ENCODE measurements at places on chromosomes 11 and 22.

- H3K27me3 ChIP-seq = no peaks in the 10 kb centered on the region
- DNase-seq = no peak
- no peak overlapping the region for H3K4me3 ChIP-seq
- H3K4me1 ChIP-seq = no peaks in the 10 kb centered on the region
- H3K27ac ChIP-seq = no peak overlapping the region
Observed at GRCh38 chr22:33459137-33459536, 401.0 kb upstream of the SYN3 start.

DNA sequence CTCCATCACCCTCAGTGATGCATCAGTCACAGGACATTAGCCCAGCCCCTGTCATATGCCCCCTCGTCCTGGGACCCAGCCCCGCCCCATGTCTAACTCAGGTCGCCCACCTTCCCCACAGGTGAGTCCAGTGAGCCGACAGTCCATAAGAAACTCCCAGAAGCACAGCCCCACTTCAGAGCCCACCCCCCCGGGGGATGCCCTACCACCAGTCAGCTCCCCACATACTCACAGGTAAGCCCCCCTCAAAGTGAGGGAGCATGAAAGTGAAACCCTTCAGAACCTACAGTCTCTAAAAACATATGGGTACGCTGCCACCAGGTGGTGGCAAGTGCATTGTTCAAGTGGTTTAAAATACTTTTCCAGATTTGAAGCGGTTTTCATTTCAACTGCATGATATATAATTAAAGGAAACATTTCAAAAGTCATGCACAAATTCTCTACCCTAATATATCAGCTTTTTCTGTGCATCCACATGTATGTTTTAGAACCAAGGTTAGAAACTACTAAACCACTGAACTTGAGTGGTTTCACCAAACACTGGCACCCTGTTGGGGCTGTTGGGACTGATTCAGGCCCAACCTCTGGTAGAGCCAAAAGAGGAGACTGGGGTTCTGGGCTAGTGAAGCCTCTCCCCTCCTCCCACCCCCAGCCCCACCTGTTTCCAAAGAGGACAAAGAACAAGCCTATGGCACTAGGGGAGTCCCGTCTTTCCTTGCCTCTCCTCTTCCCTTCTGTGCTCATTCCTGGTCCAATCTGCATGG, 17.3 kb downstream of the EPS8L2 start:
- H3K27me3 ChIP-seq = no peaks in the 10 kb centered on the region
- H3K27ac ChIP-seq = no peak overlapping the region
- H3K4me3 ChIP-seq = no peak overlapping the region
- peaks cover 2% of the 10 kb centered on the region for H3K4me1 ChIP-seq
- H3K36me3 ChIP-seq = peaks cover 65% of the 10 kb centered on the region
- DNase-seq = peak; percentile 59

GRCh38 chr11:2295971-2296912, 5.5 kb downstream of the C11orf21 start:
- no peak for DNase-seq
- no peaks in the 10 kb centered on the region for H3K27me3 ChIP-seq
- H3K36me3 ChIP-seq = no peaks in the 10 kb centered on the region
- H3K4me1 ChIP-seq = no peaks in the 10 kb centered on the region

DNA sequence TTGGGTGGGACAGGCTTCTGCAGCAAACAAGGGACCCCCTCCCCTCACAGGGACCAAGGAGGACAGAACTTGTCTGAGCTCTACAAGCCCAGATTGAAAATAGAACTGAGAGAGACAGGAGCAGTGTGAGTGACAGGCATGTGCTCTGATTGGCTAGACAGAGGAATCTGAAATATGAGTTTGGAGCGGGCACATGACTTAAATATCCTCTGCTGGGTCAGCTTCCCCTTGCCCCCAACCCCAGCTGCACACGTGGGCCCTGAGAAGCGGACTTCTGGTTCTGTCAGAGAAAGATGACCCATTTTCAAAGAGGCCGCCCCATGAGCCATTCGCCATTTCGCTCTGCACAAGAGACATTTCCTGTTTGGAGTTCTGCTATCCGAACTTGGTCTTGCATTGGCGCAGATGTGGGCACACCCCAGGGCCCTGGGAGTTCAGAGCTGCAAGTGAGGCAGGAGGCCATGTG, 5.3 kb downstream of the TUBA8 start:
- H3K4me1 ChIP-seq = no peaks in the 10 kb centered on the region
- DNase-seq = no peak
- no peaks in the 10 kb centered on the region for H3K36me3 ChIP-seq
- H3K27me3 ChIP-seq = peaks cover 10% of the 10 kb centered on the region
- H3K4me3 ChIP-seq = no peak overlapping the region

DNA sequence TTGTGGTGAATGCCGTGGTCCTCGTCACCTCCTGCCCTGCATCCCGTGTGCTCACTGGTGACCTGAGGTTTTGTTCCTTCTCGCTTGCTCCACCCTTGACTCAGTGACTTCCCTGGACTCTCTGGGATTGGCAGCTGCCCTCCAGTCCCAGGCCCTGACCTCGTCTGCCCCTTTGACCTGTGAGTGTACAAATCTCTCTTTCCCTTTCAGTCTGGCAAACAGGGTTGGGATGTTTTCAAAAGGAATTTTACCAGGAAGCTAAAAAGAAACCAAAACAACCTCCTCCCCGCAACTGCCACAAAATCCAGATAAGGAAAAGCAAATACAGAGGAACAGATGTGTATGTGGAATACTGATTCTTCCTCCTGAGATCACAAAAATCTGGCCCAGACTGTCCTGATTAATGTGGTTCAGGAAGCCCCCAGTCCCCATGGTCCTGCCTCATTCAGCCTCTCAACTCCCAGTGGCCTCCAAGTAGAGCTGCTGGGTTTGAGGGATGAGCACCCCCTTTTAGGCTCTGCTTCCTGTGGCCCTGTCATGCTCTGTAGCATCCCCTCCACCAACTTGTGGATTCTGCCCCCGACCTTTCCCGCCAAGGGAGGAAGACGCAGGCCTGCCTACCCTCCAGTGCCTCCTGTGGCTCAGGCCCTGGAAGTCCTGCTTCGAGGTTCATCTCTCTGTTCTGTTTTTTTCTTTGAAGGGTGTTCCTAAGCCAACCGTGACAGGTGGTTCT, 15.2 kb downstream of the ROBO4 start:
- H3K36me3 ChIP-seq = no peaks in the 10 kb centered on the region
- H3K4me3 ChIP-seq = no peak overlapping the region
- no peaks in the 10 kb centered on the region for H3K27me3 ChIP-seq

GRCh38 chr22:37240240-37240940, 3.7 kb downstream of the RAC2 start:
- no peak overlapping the region for H3K4me3 ChIP-seq
- no peaks in the 10 kb centered on the region for H3K27me3 ChIP-seq
- H3K27ac ChIP-seq = no peak overlapping the region

DNA sequence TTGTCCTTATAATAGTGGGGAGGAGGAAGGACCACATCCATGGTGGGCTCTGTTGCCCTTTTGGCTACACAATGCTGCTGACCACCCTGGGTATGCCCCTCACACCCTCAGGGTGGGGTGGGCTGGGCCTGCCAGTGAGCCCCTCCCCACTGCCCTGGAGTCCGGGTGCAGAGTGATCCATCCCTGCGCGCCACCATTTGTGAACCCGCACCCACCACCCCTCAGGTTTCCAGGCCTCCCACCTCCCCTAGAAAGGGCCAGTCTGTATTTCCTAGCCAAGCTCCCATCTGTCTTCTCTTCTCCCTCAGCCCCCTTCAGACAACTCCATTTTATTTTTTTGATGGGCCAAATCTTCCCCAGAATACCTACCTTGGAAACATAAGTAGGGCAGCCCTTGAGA, 25.0 kb downstream of the MS4A10 start:
- H3K27me3 ChIP-seq = no peaks in the 10 kb centered on the region
- no peak overlapping the region for H3K4me3 ChIP-seq
- no peaks in the 10 kb centered on the region for H3K4me1 ChIP-seq
- DNase-seq = no peak
- H3K36me3 ChIP-seq = no peaks in the 10 kb centered on the region
- H3K27ac ChIP-seq = no peak overlapping the region

GRCh38 chr11:127804747-127805400, 782.5 kb downstream of the ETS1 start:
- H3K27me3 ChIP-seq = no peaks in the 10 kb centered on the region
- DNase-seq = no peak
- H3K27ac ChIP-seq = no peak overlapping the region
- H3K36me3 ChIP-seq = no peaks in the 10 kb centered on the region
- H3K4me3 ChIP-seq = no peak overlapping the region
- no peaks in the 10 kb centered on the region for H3K4me1 ChIP-seq

DNA sequence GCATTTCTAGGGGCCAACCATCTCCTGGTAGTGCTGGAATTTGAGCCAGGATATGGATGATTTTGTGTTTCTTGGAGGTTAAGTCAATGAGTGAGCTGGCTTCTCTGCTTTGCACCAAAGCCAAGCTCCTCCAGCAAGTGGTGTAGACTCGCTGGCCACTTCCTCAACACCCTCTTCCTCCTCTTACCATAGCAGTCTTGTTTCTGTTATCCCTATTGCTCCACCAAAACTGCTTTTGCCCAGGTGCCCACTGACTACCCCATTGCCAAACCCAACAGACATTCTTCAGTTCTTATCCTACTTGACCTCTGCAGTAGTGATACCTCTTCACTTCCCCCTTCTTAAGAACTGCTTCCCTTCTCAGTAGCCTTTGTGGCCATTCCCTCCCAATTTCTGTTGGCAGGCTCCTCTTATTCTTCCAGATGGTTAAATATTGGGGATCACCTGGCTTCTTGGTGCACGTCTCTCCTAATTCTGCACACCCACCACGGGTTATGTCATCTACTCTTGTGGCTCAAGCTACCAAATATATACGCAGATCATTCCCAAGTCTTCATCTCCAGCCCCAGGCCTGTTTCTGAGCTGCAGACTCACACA, 7.0 kb upstream of the PRG2 start:
- H3K4me3 ChIP-seq = no peak overlapping the region
- H3K4me1 ChIP-seq = peaks cover 5% of the 10 kb centered on the region
- no peaks in the 10 kb centered on the region for H3K36me3 ChIP-seq
- no peaks in the 10 kb centered on the region for H3K27me3 ChIP-seq

DNA sequence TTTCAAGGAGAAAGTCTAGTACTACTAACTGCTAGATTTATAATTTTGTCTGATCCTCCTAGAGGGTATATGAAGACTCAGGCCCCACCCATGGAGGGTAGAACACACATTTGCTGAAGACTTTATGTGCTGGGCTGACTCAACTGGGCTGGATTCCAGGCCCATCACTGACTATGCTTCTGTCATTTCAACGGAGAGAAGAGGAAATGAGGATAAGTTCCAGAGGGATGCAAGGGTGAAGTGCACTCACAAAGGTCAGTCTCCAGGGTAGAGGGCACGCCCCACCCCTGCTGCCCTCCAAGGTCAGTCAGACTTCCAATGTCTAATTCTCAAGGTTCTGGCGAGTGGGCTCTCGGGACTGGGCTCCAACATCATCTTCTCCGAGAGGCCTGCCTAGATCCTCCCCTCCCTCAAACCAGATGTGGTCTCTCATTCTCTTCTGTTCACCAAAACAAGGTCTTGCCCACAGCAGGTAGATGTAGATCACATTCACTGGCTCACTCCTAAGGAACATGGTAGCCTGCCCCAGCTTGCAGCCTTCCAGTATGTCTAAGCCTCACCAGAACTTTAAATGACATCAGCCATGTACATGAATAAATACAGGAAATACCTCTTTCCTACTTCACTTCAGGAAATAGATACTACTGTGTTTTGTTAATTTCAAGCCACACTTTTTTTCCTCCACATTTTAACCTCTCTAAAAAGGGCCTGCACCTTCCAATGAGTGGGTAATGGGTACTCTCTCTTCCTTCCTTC, 7.3 kb upstream of the C11orf86 start:
- no peaks in the 10 kb centered on the region for H3K4me1 ChIP-seq
- H3K36me3 ChIP-seq = no peaks in the 10 kb centered on the region
- no peak for DNase-seq
- no peaks in the 10 kb centered on the region for H3K27me3 ChIP-seq
- no peak overlapping the region for H3K4me3 ChIP-seq

DNA sequence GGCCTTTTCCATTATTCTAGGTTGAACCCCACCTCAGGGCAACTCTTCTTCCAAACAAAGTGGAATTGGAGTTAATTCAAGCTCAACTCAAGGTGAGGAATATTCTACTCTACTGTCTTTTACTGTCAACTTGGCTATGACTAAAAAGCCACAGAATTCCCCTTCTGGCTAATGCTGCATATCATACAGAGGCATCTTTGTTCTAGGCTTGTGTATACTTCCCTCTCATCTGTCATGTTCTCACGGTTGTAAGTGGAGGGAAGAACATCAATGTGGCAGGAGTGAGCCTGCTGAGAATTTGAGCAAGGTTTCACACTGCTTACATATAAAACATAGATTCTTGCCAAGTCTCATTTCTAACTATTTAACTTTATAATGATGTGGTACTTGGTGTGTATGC, 921.4 kb upstream of the CNTN5 start:
- H3K4me1 ChIP-seq = no peaks in the 10 kb centered on the region
- H3K36me3 ChIP-seq = no peaks in the 10 kb centered on the region
- H3K4me3 ChIP-seq = no peak overlapping the region
- H3K27me3 ChIP-seq = no peaks in the 10 kb centered on the region
- no peak overlapping the region for H3K27ac ChIP-seq

DNA sequence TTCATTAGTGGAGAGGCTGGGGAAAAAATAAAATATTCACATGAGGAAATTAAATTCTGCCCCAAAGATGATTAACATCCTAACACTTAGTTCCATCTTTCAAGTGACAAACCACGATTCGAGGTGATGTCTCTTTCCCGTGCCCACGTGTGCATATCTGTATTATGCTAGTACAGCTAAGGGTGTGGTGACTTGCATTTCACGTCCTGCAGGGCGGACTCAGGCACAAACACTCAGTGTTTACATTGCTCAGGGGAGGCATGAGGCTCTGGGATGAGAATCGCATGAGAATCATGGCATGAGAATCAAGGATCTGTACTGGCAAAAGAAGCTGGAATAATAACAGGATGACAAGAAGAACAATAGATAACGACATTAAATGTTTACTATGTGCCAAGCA, 179.4 kb downstream of the NTM start:
- no peak for DNase-seq
- no peak overlapping the region for H3K27ac ChIP-seq
- H3K4me1 ChIP-seq = no peaks in the 10 kb centered on the region
- no peak overlapping the region for H3K4me3 ChIP-seq
- H3K27me3 ChIP-seq = peaks cover under 1% of the 10 kb centered on the region

DNA sequence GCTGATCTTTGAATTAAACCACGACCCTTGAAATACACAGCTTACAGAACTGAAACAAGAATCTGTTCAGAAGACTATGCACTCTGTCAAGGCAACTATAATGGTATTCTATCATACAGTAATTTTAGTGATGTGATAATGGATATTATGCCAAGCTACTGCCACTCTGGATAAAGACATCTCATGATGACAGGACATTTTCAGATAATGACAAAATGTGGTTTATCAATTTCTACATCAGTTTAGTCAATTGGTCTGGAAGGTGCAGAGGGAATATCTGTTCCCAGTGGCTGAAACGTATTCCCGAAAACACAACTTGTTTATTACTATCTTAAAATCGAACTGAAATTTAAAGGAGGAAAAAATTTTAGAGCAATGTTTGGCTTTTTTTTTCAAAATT, 1009.6 kb upstream of the CCDC90B start:
- H3K36me3 ChIP-seq = no peaks in the 10 kb centered on the region
- H3K27me3 ChIP-seq = no peaks in the 10 kb centered on the region
- H3K4me1 ChIP-seq = no peaks in the 10 kb centered on the region
- no peak overlapping the region for H3K4me3 ChIP-seq
- no peak for DNase-seq

Measured in trophoblast cell (in vitro differentiated cells and primary cell).